ENCODE measurements at places on chromosomes 2 and 18. TPM values are rescaled to one million over a fixed set of nuclear protein-coding genes. Genes with fewer than 3 reads are reported as not detected.

Gene SH3BP4
- 0.17 TPM for total RNA-seq

Gene SCN1A
- not detected for total RNA-seq

GRCh38 chr2:231263118-231263831 lies 64.8 kb downstream of the ARMC9 start:
- DNase-seq, result no peak

GRCh38 chr2:152037743-152038435 lies 61.0 kb downstream of the CACNB4 start:
- no peak for DNase-seq

DNA sequence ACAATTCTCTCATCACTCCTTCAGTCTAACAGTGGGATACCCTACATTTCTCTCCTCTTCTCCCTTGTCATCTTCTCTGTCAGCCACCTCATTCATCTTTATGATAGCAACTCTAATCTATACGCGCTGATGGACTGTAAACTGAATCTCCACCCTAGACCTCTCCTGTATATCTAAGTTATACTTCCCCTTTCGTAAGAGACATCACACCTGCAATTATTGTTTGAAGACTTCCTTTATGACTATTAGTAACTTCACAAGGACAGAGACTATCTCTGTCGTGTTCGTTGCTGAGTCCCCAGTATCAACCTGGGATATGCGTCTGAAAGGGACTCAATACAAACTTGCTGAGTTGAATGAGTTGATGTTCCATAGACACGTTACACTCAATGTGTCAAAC lies 263.2 kb downstream of the IRS1 start:
- DNase-seq, result no peak

DNA sequence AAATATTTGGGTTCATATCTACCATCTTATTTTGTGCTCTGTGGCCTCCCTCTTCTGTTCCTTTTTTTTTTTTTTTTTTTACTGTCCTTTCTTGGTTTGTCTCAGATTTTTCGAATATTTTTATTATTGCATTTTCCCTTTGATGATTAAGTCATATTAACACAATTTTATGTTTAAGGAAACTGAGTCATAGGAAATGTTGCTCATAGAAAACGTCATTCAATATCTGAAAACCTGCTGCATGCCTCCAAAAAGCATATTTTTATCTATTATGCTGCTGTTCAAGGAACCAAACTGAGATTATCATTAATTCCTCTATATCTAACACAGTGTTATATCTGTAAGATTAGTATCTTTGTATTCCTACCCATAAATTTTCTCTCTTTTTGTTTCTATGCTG lies 614.3 kb upstream of the SLC8A1 start:
- DNase-seq, result no peak

- no peak for DNase-seq
These were observed 216.8 kb downstream of the UBE2E3 start for GRCh38 chr2:181197140-181197760.

DNA sequence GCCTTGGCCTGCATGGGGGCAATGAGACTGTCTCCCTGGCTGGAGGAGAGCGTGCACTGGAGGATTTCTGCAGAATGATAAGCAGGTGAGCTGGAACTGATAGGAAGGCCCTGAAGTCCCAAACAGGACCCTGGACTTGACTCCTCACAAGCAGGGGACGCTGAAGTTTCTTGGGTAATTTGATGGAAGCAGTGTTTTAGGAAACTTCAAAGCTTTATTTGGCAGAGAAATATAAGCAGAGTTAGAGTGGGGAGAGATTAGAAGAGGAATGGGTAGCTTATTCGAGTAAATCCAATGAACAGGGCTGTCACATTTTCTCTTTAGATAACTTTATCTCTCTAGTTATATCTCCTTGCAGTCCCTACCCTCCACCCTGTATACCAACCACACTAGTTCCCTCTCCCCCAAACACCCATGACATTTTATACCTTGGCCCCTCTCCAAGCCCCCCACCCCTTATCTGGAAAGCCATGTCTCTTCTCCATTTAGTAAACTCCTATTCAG lies 73.6 kb upstream of the IGFBP5 start:
- no peak for DNase-seq

GRCh38 chr18:36365836-36366775 lies 68.6 kb downstream of the FHOD3 start:
- DNase-seq, result no peak

Gene LTBP1
- total RNA-seq, result 0.23 TPM

DNA sequence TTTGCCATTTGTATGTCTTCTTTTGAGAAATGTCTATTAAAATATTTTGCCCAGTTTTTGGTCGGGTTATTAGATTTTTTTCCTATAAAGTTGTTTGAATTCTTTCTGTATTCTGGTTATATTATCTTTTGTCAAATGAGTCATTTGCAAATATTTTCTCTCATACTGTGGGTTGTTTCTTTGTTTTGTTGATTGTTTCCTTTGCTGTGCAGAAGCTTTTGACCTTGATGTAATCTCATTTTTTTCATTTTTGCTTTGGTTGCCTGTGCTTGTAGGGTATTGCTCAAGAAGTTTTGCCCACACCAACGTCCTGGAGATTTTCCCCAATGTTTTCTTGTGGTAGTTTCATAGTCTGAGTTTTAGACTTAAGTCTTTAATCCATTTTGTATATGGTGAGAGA lies 245.7 kb downstream of the ADCYAP1 start:
- DNase-seq, result no peak

Gene SPATA3
- total RNA-seq, result not detected

- no peak for DNase-seq
These were observed 200.7 kb upstream of the PXDN start for GRCh38 chr2:1944986-1945385.

DNA sequence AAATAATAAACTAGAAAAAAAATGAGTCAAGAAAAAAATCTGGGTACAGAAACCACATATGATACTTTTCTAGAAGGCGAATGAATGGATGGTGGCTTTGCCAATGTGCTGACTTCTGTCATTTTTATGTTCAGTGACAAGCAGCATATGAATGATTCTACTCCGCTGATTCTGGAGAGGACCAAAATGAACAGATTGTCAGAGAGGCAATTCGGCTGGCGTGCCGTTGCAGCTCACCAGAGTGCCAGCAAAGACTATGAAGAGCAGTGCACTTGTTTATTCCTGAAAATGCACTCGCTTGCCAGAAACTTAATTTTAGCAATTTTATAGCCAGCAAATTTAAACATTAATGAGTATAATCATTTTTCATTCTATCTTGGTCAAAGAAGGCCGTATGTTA lies 105.9 kb upstream of the NYAP2 start:
- DNase-seq, result no peak

Gene ABCG5
- total RNA-seq, result not detected

- no peak for DNase-seq
These were observed 379.1 kb upstream of the FIGN start for GRCh38 chr2:164114937-164115336.

DNA sequence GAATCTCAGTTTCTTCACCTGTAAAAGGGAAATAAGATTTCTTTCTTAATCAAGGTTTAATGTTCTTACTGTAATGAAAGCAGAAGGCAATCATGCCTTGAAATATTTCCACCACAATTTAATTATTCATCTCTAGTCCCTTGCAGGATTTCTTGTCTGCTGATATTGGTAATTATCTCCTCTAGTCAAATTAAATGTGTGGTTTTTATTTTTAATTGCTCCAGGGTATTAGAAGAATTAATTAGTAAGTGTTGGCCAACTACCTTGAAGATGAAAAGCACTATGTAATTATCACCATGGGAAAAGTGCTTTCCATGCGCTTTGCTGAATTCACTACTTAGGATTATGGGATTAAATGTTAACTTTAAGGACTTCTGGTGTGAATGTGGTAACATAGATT lies 8.7 kb upstream of the LAPTM4A start:
- no peak for DNase-seq

DNA sequence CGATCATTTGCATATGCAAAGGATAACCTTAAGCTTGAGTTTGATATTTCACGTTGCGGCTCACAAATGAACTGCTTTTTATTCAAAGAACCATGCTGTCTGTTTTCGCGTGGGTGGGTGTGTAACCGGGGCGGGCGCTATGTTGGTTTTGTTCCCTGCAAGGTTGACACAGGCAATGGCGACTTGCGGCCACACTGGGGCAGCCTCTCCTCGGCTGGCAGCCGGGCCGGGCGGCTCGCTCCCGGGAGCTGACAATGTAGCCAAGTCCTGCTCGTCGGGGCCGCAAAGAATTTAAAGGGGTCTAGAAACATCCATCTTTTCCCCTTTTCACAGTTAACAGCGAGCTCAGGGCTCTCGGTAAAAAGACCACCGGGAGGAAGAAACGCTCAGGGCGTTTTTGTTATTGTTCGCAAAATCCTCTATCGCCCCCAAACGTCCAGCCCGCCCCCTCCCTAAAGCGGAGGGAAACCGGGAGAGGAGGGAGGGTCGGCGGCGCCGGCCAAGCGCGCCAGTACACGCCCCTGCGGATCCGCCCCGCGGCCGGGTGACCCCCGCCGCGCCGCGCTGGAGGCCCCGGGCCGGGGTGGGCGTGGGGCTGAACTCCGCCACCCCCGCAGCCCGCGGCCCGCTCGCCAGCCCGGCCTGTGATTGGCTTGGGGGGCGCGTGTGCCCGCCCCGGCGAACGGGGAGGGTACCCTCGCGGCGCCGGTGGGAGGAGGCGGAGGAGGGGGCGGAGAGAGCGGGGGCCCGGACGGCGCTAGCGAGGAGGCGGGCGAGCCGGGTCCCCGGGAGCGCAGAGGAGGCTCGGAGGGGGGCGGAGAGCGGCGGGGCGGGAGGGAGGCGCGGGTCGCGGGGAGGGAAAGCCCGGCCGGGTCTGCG lies at the start of gene NEDD4L:
Gene NEDD4L (plus strand): TSS at position 736 of the 879 bp plus-strand sequence. CDS start 435 bp downstream, outside the sequence.
- peak; percentile 80 for DNase-seq

Gene ANKRD12
- total RNA-seq, result 117 TPM

Gene B3GNT7
- 0.37 TPM for total RNA-seq

Gene GALNT14
- not detected for total RNA-seq

- DNase-seq, result no peak
These were observed 98.2 kb downstream of the MRO start for GRCh38 chr18:50721451-50722120.

Gene BBS5
- 3.2 TPM for total RNA-seq

Gene EVA1A
- not detected for total RNA-seq

DNA sequence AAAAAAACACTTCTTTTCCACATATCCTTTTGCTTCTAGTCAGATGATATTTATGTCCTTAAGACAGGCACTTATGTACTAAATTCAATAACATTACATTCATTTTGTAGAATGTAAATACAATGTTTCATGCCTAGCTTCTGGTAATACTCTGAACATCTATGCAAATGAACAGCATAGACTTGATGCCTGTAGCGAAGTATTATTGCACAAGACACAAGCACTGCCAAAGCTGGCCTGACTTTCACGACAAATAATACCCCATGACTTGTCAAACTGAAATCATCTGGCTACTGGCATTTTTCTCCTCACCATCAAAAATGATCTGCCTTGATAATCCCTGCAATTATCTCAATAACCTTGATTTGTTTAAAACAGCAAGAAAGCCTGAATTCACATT lies 101.3 kb downstream of the L3MBTL4 start:
- no peak for DNase-seq

GRCh38 chr2:221463241-221463896 lies 108.7 kb downstream of the EPHA4 start:
- DNase-seq, result no peak

Gene UPP2
- not detected for total RNA-seq

DNA sequence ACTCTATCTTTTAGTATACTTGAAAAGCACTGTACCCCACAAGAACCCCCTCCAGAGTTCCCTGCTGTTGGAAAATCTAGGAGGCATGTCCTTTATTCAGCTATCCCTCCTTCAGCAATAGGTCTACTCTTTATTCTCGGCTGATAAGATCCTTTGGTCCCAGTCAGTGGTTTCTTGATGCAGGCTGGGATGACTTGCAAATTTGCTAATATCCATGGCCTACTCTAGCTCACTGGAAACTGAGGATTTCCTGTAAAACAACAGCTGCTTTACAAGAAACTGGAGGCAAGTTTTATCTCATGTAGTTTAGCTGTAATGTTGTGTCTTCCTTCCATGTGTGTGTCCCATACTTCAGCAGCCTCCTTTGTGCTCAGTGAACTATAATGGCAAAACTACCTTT lies 183.9 kb upstream of the SCN7A start:
- DNase-seq, result no peak

GRCh38 chr2:212294816-212295215 lies 243.8 kb downstream of the ERBB4 start:
- DNase-seq, result no peak

GRCh38 chr2:129805899-129806298 lies 173.6 kb upstream of the RAB6C start:
- no peak for DNase-seq

- DNase-seq, result no peak
These were observed 79.6 kb upstream of the ST6GAL2 start for GRCh38 chr2:106965611-106966010.

DNA sequence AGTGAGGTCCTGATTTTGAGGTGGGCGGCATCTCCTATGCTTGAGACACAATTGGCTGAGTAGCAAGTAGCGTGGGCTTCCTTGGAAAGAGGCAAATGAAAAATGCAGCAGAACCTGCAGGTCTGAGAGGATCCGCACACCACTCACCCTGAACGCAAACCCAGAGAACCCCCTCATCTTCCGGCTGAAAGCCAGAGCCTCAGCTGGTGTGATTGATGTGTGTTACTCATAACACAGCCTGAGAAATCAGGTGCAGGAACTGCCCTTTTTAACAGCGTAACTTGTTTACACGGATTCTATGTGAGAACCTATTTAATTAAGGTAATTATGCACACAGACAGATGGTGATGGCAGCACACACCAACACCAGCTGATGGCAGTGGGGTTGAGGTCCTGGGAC lies 123.4 kb downstream of the MRO start:
- DNase-seq, result no peak

- DNase-seq, result no peak
These were observed 38.4 kb downstream of the LBH start for GRCh38 chr2:30269771-30270145.

DNA sequence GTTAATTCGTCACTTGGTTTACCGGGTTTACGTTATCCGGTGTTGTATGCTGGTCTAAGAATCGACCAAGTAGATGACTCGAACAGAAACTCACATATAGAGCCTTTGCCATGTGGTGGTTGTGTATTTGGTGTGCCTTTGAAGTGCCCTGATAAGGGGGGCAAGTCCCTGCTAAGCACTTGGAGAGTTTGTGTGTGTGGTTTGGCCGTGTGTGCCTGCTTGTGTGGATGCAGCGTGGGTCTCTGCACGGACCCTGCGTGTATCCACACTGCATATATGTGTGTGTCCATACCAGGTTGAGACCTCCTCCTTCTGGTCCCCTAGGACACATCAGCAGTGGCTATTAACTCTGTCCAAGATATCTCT lies 2.4 kb upstream of the CELF4 start:
- no peak for DNase-seq

Gene CTAGE1
- total RNA-seq, result not detected

Gene CDH20
- 0.14 TPM for total RNA-seq

Gene IL1B
- total RNA-seq, result 0.19 TPM

Gene CNDP1
- total RNA-seq, result not detected

Data from activated naive CD8-positive, alpha-beta T cell treated with anti-CD3 and anti-CD28 coated beads, Interleukin-2, amount 10 ng/mL, durations not matched to agents 7 days and 5 days (primary cell).